GF-D8 (cell line): ENCODE measurements at places on chromosomes 3 and 15.

GRCh38 chr3:143363276-143363675, 243.7 kb downstream of the CHST2 start:
- peak; percentile 14 for DNase-seq

GRCh38 chr15:60350108-60350507, 47.7 kb downstream of the ANXA2 start:
- no peak for DNase-seq

- no peak for DNase-seq
Measured at GRCh38 chr3:183497313-183497712, 58.2 kb downstream of the KLHL6 start.

DNA sequence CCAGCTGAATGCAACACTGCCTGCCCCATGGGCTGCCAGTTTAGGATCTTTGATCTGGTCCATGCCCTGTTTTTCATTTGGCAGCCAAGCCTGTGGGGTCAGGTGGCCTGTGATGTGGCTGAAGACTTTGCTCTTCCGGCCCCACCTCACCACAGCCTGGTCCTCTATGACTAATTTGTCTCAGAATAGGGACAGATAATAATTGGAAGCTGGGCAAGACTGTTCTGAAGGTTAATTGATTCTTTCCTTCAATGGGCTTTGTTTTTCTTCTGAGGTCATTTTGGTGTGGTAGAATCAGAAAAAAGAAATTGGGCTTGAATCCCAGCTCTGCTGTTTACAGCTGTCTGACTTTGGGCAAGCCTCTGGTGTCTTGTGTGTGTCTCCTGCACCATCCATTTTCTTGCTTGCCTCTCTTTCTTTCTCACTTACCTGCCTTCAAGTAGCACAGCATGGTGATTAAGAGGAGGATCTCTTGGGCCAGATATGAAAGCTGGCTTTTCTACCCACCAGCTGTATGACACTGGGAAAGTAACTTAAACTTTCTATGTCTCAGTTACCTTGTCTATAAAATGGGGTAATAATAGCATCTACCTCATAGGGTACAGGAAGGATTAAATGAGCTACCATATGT, 24.2 kb downstream of the ABHD2 start:
- no peak for DNase-seq

- no peak for DNase-seq
Measured at GRCh38 chr3:83033133-83033532, 1271.7 kb upstream of the GBE1 start.

DNA sequence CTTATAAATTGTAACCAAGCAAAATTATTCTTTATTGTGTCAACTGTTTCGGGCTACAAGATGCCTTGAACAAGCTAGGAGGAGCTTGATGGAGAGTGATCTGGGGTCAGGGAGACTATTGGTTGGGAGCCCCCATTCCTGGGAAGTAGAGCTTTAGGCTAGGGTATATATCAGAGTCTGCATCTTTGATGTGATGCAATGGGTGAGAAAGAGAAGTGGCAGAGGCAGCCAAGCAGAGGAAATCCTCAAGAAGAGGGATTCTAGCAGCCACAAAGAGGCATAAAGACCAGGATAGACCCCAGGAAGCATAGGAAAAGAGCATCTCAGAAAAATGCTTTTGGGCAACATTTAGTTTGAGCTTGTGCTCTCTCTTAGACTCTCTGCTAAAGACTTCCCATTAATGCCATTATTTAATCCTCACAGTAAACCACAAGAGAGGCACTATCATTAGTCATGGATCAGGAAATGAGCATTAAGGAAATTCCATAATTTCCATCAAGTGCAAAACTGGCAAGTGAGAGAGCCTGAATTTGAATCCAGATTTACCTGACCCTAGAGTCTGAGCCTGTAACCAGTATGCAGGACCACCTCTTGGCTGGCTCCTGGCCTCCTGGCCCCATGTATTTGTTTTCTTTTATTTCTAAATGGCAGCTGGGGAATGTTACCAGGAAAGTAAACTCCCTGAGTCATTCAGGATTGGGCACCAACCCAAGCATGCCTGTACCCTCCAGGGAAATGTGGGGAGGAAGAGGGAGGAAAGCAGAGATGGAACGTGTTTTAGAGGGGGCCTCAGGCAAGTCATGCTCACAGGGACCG, 118.7 kb downstream of the RPL22L1 start:
- no peak for DNase-seq

DNA sequence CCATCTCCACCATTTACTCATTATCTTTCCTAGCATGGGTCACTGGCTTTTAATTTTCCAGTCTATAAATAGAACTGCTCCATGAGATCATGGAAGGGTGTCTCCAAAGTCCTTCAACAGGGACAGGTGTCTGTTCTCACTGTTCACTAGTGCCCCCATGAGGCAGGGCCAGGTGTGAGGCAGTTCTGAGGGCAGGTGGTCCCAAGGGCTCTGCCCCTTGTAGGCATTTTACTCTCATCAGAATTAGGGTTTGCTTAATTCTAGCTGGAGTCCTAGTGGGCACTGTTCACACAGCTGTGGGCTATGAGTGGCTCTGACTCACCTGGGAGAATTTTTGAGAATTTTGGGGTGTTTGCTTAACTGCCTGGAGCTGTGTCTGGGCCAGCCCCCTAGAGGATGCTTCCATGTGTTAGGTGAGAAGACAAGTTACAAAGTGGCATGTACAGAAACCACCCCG, 248.0 kb upstream of the LYSMD4 start:
- DNase-seq: no peak

- no peak for DNase-seq
Measured at GRCh38 chr3:161420746-161421145, 49.4 kb upstream of the SPTSSB start.

DNA sequence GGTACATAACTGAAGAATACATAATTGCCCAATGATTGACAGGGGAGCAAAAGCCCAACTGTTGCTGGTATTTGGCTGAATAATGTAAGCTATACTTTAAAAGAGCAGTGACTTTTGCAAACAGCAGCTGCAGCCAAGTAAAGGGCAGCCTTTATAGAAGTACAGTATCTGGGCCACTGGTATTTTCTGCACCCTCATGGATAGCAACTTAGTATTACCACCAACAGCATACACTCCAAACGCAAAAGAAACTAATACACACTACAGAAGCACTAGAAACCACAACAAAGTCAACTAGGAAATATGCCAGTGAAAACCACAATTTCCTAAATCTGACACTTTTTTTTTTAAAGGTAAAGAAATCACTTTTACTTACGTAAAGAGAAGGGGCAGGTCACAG, 206.1 kb downstream of the TIGIT start:
- DNase-seq: no peak

- DNase-seq: no peak
Measured at GRCh38 chr15:98413933-98414546, 234.3 kb upstream of the IGF1R start.

GRCh38 chr3:4495294-4496086, 2.3 kb downstream of the ITPR1 start:
- DNase-seq: no peak

GRCh38 chr3:140470211-140470610, 207.7 kb upstream of the TRIM42 start:
- DNase-seq: no peak

GRCh38 chr15:88904257-88904623, 8.9 kb upstream of the HAPLN3 start:
- no peak for DNase-seq

DNA sequence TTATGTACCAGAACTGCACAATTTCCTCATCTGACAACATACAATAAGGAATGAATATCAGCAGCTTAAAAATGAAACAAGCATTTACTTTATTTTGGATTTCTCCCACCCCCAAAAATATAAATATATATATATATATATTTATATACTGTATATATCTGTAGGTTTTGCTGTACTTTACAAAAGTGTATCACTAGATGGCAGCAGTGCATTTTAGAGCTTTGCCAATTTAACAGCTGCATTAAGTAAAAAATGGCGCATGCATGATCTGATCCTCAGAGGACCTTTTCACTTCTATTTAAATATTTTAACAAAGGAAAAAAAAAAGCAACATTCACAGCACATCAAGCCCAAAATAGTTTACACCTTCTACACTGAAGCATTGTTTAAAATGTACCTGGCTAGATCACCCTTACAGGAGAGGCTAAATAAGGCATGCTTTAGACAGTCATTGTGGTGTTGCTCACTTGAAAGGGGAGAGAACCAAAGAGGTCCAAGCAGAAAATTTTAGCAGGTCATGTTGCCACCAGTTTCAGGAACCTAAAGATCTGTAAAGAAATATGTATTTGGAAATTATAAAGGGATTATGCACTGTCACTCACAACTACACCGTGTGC, 72.6 kb downstream of the NPTN start:
- DNase-seq: peak; percentile 7

DNA sequence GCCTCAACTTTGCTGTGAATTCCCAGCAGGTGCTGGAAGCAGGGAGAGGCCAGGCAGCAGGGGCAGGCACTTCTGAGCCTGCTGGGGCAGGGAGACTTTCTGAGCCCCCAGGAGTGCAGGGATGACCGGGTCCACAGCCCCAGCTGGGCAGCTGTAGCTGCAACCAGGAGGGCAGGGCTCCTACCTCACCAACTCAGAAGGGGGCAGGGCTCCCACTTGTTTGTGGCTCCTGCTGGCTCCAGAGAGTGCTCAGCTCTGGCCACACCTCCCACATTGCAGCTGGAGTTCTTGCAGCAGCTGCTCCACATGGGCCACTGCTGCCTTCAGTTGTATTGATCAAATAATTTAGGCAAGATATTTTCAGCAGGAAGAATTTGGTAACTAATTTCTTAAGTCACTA, 812.3 kb downstream of the NSUN3 start:
- no peak for DNase-seq

DNA sequence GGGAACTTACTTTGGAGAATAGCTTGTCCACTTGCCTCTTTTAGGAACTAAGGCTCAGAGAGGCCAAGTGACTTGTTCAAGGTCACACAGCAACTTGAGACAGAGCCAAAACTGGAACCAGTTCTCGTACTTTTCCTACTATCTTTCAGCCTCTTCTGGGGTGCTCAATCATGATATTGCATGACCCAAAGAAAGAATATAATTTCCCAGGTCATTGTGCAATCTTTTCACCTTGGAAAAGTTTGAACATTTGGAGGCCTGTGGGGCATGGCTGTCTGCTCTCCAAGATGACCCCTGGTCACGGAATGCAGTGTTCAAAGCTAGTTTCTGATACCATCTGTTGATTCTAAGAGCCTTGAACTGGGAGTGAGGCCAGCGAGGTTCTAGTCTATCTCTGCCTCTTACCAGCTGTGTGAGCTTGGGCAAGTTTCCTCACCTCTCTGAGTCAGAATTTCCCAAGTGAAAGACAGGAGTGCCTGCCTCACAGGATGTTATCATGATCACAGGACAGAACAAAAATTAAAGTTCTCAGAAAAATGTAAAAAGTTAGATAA, 89.7 kb downstream of the BDH1 start:
- DNase-seq: no peak

GRCh38 chr15:57183614-57184344, 192.5 kb upstream of the CGNL1 start:
- DNase-seq: no peak

GRCh38 chr3:113271189-113271588, 59.8 kb downstream of the BOC start:
- DNase-seq: no peak

- DNase-seq: no peak
Measured at GRCh38 chr3:115788921-115789470, 165.7 kb downstream of the GAP43 start.

DNA sequence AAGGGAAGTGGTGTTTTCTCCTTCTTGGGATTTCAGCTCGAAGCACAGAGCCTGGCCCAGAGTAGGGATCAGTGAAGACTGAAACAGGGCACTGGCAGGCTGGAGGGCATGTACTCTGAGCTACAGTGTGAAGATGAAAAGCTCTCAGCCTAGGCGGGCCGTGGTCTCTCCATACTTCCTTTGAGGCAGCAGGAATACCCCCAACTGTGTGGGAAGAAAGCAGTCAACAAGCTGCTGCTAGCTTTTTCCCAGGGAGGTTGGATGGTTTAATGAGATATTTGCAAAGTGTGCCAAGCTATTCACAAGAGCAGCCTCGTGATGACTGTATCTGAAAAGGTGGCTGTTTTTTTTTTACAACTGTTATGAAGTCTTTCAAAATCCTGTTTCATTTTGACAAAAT, 47.2 kb downstream of the NMNAT3 start:
- DNase-seq: no peak

DNA sequence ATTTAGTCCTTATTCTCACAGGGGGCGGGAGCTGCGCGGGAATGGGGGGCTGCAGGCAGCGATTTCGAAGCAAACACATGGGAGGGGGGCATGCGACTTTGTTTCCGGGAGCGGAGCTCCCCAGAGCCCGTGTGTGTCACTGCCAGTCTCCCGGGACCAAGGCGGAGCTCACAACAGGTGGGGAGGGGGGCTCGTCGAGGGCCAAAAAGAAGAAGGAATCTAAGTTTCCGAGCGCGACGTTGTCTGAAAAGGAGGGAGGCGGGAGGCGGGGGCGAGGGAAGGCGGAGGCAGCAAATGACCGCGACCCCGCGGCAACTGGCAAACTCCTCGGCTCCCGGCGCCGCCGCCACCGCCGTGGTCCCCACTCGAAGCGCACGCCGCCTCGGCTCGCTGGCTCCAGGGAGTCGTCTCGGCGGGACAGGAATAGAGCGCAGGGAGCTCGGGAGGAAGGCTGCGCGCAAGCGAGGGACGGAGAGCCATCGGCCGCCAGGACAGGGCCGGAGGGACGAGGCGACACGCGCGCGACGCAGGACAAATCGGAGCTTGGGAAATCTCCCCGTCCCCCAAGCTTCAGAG, 1.4 kb downstream of the FOXP1 start:
- DNase-seq: peak; percentile 77

- DNase-seq: no peak
Measured at GRCh38 chr3:18051306-18051705, 308.9 kb upstream of the TBC1D5 start.

- no peak for DNase-seq
Measured at GRCh38 chr15:70411143-70411863, 313.6 kb upstream of the TLE3 start.

DNA sequence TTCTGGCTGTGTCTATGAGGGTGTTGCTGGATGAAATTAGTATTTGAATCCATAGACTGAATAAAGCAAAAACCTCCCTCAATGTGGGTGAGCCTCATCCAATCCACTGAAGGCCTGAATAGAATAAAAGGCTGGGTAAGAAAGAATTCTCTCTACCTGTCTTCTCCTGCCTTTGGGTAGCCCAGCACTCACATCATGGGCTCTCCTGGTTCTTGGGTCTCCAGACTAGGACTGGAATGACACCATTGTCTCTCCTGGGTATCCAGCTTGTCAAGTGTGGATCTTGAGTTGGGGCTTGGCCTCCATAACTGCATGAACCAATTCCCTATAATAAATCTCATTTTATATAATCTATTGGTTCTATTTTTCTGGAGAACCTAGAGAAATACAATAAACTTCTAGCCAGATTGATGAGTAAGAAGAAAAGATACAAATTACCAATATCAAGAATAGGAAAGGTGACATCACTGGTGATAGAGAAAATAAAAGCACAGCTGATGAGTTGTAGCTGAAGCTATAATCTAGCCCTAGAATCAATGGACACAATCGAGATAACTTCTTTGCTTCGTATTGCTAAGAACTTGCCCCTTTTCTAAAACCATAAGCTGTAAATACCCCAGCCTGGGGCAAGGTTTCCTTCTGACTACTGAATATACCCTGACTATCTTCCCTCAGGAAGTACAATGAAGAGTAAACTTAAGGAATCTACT, 106.4 kb downstream of the ANO10 start:
- DNase-seq: no peak

GRCh38 chr15:98682992-98683701, 34.8 kb downstream of the IGF1R start:
- DNase-seq: no peak

GRCh38 chr3:11349446-11349845, 77.2 kb downstream of the ATG7 start:
- DNase-seq: no peak
